ENCODE measurements at places on chromosomes 1 and 21. TPM values are rescaled to one million over a fixed set of nuclear protein-coding genes. Genes with fewer than 3 reads are reported as not detected.

The DPYD gene
- 22.9 TPM for total RNA-seq

The UBXN10 gene
- total RNA-seq, result not detected

- H3K4me1 ChIP-seq, result peaks cover 7% of the 10 kb centered on the region
- H3K36me3 ChIP-seq, result no peaks in the 10 kb centered on the region
- H3K4me3 ChIP-seq, result no peak overlapping the region
- H3K27ac ChIP-seq, result no peak overlapping the region
- no peaks in the 10 kb centered on the region for H3K27me3 ChIP-seq
Measured at GRCh38 chr21:34260277-34261008, 103.4 kb upstream of the KCNE2 start.

- no peaks in the 10 kb centered on the region for H3K4me1 ChIP-seq
- no peak overlapping the region for H3K4me3 ChIP-seq
- DNase-seq, result no peak
- no peaks in the 10 kb centered on the region for H3K27me3 ChIP-seq
Measured at GRCh38 chr21:34967509-34968289, 81.4 kb downstream of the RUNX1 start.

- no peaks in the 10 kb centered on the region for H3K36me3 ChIP-seq
- no peak for DNase-seq
- H3K27ac ChIP-seq, result peak overlapping the region; percentile 95
- no peaks in the 10 kb centered on the region for H3K27me3 ChIP-seq
Measured at GRCh38 chr1:62686822-62687221, 1.4 kb downstream of the DOCK7 start.

- H3K36me3 ChIP-seq, result no peaks in the 10 kb centered on the region
- H3K27me3 ChIP-seq, result no peaks in the 10 kb centered on the region
- no peak overlapping the region for H3K4me3 ChIP-seq
- H3K27ac ChIP-seq, result no peak overlapping the region
- peaks cover 4% of the 10 kb centered on the region for H3K4me1 ChIP-seq
Measured at GRCh38 chr1:243706563-243706962, 143.5 kb downstream of the AKT3 start.

GRCh38 chr1:67586596-67586995 is 98.4 kb upstream of the GADD45A start:
- peak overlapping the region; percentile 90 for H3K27ac ChIP-seq
- H3K36me3 ChIP-seq, result no peaks in the 10 kb centered on the region
- peaks cover 66% of the 10 kb centered on the region for H3K4me1 ChIP-seq
- DNase-seq, result no peak
- no peaks in the 10 kb centered on the region for H3K27me3 ChIP-seq

GRCh38 chr21:25420831-25421230 is 186.4 kb downstream of the MRPL39 start:
- H3K4me3 ChIP-seq, result no peak overlapping the region
- no peaks in the 10 kb centered on the region for H3K27me3 ChIP-seq
- H3K27ac ChIP-seq, result no peak overlapping the region
- H3K36me3 ChIP-seq, result no peaks in the 10 kb centered on the region
- DNase-seq, result no peak

DNA sequence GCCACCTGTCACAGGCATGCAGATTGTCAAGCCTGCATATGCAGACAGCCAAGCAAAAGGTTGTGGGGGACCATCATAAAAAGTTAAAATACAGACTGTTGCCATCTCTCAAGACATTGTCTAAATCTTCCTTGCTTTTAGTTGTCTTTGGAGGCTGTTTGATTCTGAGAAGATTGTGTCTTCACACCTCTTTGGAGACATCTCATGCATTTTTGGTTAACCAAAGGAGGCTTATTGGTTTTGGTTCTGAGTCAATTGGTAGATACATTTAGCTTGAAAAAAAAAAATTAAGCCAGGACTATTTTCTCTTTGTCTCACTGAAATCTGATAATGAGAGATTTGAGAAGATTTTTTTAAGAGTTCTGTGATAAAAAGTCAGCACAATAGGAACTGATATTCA is 217.6 kb downstream of the LYPLAL1 start:
- no peaks in the 10 kb centered on the region for H3K36me3 ChIP-seq
- no peaks in the 10 kb centered on the region for H3K4me1 ChIP-seq
- H3K27me3 ChIP-seq, result no peaks in the 10 kb centered on the region
- DNase-seq, result no peak
- no peak overlapping the region for H3K4me3 ChIP-seq
- H3K27ac ChIP-seq, result no peak overlapping the region

- H3K27me3 ChIP-seq, result no peaks in the 10 kb centered on the region
- H3K27ac ChIP-seq, result no peak overlapping the region
- peaks cover 36% of the 10 kb centered on the region for H3K36me3 ChIP-seq
Measured at GRCh38 chr1:206457408-206458120, 12.7 kb upstream of the IKBKE start.
